ENCODE measurements at places on chromosomes 6 and 20. TPM values are rescaled to one million over a fixed set of nuclear protein-coding genes. Genes with fewer than 3 reads are reported as not detected.

TSHZ2 gene
- total RNA-seq = 3.9 TPM

NKX2-4 gene
- total RNA-seq = not detected

SLC22A2 gene
- total RNA-seq = not detected

EDEM2 gene
- 9.3 TPM for total RNA-seq

GRCh38 chr20:36847009-36847709, 28.8 kb upstream of the TLDC2 start:
- peak; percentile 78 for DNase-seq
- H3K4me3 ChIP-seq = no peak overlapping the region
- H3K27me3 ChIP-seq = no peaks in the 10 kb centered on the region
- H3K36me3 ChIP-seq = no peaks in the 10 kb centered on the region
- H3K27ac ChIP-seq = peak overlapping the region; percentile 36

DNA sequence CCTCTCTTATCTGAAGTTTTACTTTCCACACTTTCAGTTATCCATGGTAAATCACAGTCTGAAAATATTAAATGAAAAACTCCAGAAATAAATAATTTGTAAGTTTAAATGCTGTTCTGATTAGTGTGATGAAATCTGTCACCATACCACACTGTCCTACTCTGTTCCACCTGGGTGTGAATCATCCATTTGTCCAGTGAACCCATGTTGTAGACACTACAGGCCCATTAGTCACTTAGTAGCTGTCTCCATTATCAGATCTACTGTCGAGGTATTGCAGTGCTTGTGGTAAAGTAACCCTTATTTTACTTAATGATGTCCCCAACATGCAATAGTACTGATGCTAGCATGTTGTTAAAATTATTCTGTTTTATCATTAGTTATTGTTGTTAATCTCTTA, 29.2 kb upstream of the MMS22L start:
- H3K27ac ChIP-seq = no peak overlapping the region
- H3K36me3 ChIP-seq = no peaks in the 10 kb centered on the region
- DNase-seq = no peak
- peaks cover 7% of the 10 kb centered on the region for H3K4me1 ChIP-seq

DNA sequence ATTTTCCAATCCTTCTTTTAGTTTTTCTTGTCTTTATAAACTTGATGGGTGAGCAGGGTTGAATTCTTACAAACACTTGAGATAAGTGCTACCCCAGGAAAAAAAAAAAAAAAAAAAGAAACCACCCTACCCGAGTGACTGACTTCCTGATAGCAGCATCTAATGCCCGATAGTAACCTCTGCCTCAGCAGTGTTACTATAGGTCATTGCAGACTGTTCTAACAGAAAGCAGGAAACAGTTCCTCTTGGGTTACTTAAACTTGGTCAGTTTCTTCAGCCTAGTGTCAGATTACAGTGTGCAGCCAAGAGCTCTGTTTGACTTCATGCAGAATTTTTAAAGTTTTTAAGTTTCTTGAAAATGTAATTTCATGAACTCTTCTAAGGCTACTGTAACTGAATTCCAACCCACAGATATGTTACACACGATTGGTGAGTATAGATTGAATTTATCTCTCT, 2.1 kb downstream of the MYLIP start:
- H3K4me1 ChIP-seq = peaks cover 18% of the 10 kb centered on the region
- no peaks in the 10 kb centered on the region for H3K36me3 ChIP-seq
- peak; percentile 54 for DNase-seq

DNA sequence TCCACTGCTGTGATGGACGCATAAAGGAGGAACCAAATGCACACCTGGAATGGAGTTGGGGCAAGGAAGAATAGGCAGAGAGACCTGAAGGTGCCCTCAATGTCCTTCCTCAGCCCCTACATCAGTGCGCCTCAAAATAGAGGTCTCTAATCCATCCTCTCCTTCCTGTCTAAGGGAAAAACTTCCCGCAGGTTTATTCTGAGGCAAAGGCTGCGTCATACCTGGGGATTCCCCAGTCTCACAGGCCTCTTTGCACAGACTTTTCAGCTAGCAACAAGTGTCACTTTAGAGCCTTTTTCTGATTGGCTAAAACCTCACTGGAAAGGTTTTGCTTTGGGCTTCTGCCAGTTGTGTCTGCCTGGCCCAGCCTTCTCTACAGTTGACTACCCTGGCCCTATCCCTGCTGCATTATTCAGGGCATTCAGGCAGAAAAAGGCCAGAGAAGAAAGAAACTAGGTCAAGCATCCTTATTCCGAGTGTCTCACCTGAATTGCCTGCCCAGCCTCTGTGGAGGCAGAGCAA, 1.8 kb upstream of the HLA-DQB1 start:
- H3K27me3 ChIP-seq = peaks cover 10% of the 10 kb centered on the region
- peak; percentile 46 for DNase-seq
- no peaks in the 10 kb centered on the region for H3K4me1 ChIP-seq
- H3K36me3 ChIP-seq = no peaks in the 10 kb centered on the region
- no peak overlapping the region for H3K4me3 ChIP-seq
- H3K27ac ChIP-seq = no peak overlapping the region

- no peaks in the 10 kb centered on the region for H3K36me3 ChIP-seq
- no peak for DNase-seq
- H3K27ac ChIP-seq = no peak overlapping the region
- H3K4me3 ChIP-seq = no peak overlapping the region
Measured at GRCh38 chr20:10508060-10508459, 73.0 kb downstream of the SLX4IP start.

GRCh38 chr6:136228814-136229213, 21.3 kb downstream of the MTFR2 start:
- no peak overlapping the region for H3K4me3 ChIP-seq
- H3K4me1 ChIP-seq = no peaks in the 10 kb centered on the region
- no peak for DNase-seq
- no peaks in the 10 kb centered on the region for H3K36me3 ChIP-seq
- H3K27ac ChIP-seq = no peak overlapping the region
- H3K27me3 ChIP-seq = no peaks in the 10 kb centered on the region

GRCh38 chr20:41643504-41643938, 25.3 kb upstream of the CHD6 start:
- no peak overlapping the region for H3K4me3 ChIP-seq
- no peaks in the 10 kb centered on the region for H3K27me3 ChIP-seq
- DNase-seq = peak; percentile 41
- peaks cover 18% of the 10 kb centered on the region for H3K4me1 ChIP-seq
- no peak overlapping the region for H3K27ac ChIP-seq
- H3K36me3 ChIP-seq = no peaks in the 10 kb centered on the region

- no peak overlapping the region for H3K4me3 ChIP-seq
- no peak overlapping the region for H3K27ac ChIP-seq
- no peak for DNase-seq
- H3K36me3 ChIP-seq = no peaks in the 10 kb centered on the region
Measured at GRCh38 chr6:31037682-31038081, 27.4 kb downstream of the MUC22 start.

DNA sequence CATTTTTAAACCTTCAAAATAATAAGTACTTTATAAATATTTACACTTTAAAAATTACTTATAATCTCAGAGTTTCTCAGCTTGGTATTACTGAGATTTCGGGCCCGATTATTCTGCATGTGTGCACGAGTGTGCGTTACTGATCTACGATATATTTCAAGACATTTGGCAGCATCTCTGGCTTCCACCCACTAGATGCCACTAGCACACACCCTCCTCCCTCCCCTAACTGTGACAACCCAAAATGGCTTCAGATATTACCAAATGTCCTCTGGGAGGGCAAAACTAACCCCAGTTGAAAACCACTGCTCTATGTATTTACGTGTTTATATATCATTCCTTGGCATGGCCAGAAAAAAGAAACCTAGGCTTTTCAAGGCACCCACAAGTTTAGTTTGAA, 95.9 kb downstream of the FYN start:
- no peak overlapping the region for H3K4me3 ChIP-seq
- H3K4me1 ChIP-seq = peaks cover 9% of the 10 kb centered on the region
- no peak for DNase-seq
- H3K36me3 ChIP-seq = no peaks in the 10 kb centered on the region
- no peaks in the 10 kb centered on the region for H3K27me3 ChIP-seq

- H3K27ac ChIP-seq = peak overlapping the region; percentile 92
- no peak overlapping the region for H3K4me3 ChIP-seq
- H3K36me3 ChIP-seq = no peaks in the 10 kb centered on the region
- DNase-seq = peak; percentile 69
Measured at GRCh38 chr20:4880051-4880450, 121.3 kb downstream of the SLC23A2 start.

- peaks cover 100% of the 10 kb centered on the region for H3K27me3 ChIP-seq
- H3K27ac ChIP-seq = no peak within 1 kb of the TSS
- H3K4me1 ChIP-seq = peaks cover 64% of the 10 kb centered on the region
- DNase-seq = peak; percentile 89
- no peaks in the 10 kb centered on the region for H3K36me3 ChIP-seq
- H3K4me3 ChIP-seq = peak within 1 kb of the TSS; percentile 57
Measured at GRCh38 chr6:10414756-10415616, at the start of gene TFAP2A. TFAP2A (minus strand) TSS chr6:10415074; CDS start chr6:10414991, 83 bp downstream.

GRCh38 chr6:141551318-141551717, 581.4 kb upstream of the GJE1 start:
- H3K4me3 ChIP-seq = no peak overlapping the region
- no peak overlapping the region for H3K27ac ChIP-seq
- H3K4me1 ChIP-seq = no peaks in the 10 kb centered on the region
- no peaks in the 10 kb centered on the region for H3K36me3 ChIP-seq
- no peak for DNase-seq

- H3K27me3 ChIP-seq = no peaks in the 10 kb centered on the region
- no peaks in the 10 kb centered on the region for H3K36me3 ChIP-seq
- H3K4me1 ChIP-seq = no peaks in the 10 kb centered on the region
- no peak overlapping the region for H3K4me3 ChIP-seq
- peak; percentile 15 for DNase-seq
Measured at GRCh38 chr20:51463998-51464397, 78.5 kb downstream of the NFATC2 start.

- no peak for DNase-seq
- no peak overlapping the region for H3K27ac ChIP-seq
- no peaks in the 10 kb centered on the region for H3K36me3 ChIP-seq
- H3K4me3 ChIP-seq = no peak overlapping the region
- peaks cover 19% of the 10 kb centered on the region for H3K4me1 ChIP-seq
Measured at GRCh38 chr6:17879184-17879583, 108.3 kb downstream of the KIF13A start.

DNA sequence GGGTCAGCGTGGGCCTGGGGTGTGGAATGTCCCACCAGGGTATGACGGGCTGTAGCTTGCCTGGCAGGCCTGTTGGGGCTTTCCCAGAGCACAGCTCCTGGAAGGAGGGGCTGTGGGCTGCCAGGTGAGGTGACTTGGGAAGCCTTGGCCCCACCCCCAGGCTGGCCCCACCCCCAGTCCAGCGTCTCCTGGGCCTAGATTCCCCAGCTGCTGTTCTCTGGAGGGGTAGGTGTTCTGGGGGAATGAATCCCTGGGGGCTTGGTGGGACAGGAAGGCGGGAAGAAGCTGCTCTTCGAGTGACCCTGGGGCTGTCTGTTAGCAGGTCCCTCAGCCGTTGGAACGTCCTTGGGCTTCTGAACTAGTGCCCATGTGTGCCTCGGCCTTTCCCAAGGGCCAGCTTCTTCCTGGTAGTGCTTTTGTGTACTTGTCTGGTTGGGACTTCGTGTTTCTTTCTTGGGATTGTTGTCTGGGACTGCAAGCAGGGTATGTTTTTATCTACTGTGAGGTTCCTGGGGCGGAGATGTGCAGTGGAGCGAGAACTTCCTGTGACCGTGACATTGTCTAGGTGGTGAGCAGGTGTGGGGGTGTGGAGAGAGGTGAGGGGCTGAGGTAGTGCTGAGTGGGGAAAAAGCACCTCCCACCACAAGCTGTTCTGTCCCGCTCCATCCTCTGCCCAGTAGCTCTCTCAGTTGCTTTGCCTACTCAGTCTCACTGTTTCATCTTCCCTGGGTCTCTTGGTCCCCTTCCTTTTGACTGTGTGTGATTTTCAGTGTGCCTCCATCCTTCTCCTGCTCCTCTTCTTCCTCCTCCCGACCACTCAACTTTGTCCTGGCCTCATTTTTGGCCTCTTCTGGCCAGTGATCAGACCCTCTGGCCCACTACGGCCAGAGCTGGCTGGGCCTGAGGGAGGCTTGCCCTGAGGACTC, 1.3 kb upstream of the DDR1 start:
- peaks cover 4% of the 10 kb centered on the region for H3K36me3 ChIP-seq
- no peaks in the 10 kb centered on the region for H3K27me3 ChIP-seq
- DNase-seq = peak; percentile 82
- H3K4me1 ChIP-seq = peaks cover 53% of the 10 kb centered on the region

DNA sequence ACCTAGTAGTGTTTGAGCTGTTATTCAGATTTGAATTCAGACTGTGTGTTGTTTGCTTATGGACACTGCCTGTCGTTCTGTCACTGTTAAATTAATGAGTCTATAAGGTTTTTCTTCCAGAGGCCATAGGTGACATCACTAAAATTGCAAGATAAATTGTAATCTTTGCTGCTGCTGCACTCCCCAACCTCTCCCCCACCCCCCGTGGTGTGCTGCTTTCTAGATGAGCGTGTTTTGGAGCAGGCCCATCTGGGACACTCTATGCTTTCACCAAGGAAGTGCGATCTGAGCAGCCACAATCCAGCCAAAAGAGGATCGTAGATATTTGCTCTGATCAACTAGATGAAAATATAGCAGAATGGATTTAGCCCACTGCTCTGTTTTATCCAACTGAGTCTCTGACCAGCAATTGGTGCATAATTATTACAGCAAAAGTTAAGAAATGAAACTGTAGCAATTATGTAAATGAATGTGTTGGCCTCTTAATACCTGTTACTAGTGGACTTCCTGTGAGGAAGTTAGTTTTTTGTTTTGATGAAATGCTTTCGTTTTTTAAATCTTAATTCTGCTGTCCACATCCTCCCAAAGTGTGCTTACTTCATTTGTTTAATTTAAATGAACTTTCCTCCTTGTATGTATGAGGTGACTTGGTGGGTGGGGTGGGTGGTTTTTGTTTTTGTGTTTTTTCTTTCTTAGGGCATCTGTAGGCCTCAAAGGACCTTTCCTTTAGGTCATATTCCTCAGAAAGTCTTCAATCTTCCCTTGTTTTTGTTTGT, 58.1 kb downstream of the RPRD1B start:
- no peaks in the 10 kb centered on the region for H3K36me3 ChIP-seq
- peaks cover 12% of the 10 kb centered on the region for H3K4me1 ChIP-seq
- no peak for DNase-seq
- H3K27me3 ChIP-seq = no peaks in the 10 kb centered on the region
- peak overlapping the region; percentile 35 for H3K27ac ChIP-seq

DNA sequence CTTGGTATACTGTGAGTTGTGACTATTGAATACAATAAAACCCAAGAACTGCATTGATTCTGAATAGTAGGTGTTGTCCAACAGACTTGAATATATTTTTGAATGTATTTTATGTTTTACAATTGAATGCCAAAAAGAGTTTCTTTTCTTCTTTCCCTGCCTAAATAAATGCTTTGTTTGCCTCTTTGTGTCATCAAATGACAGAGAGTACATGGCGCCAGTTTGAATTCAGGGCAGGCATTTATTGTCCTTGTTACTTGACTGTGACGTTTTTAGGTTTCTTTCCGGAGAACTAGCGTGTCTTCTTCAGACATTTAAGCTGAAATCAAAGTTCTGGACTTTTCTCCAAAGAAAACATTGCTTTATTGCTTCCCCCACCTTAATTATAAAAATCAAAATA, 16.6 kb downstream of the KIF3B start:
- no peaks in the 10 kb centered on the region for H3K36me3 ChIP-seq
- H3K27me3 ChIP-seq = no peaks in the 10 kb centered on the region
